D341Med (cell line): ENCODE measurements at places on chromosomes 7 and 10.

- DNase-seq, result no peak
Measured at GRCh38 chr7:133682364-133683181, 429.7 kb downstream of the EXOC4 start.

DNA sequence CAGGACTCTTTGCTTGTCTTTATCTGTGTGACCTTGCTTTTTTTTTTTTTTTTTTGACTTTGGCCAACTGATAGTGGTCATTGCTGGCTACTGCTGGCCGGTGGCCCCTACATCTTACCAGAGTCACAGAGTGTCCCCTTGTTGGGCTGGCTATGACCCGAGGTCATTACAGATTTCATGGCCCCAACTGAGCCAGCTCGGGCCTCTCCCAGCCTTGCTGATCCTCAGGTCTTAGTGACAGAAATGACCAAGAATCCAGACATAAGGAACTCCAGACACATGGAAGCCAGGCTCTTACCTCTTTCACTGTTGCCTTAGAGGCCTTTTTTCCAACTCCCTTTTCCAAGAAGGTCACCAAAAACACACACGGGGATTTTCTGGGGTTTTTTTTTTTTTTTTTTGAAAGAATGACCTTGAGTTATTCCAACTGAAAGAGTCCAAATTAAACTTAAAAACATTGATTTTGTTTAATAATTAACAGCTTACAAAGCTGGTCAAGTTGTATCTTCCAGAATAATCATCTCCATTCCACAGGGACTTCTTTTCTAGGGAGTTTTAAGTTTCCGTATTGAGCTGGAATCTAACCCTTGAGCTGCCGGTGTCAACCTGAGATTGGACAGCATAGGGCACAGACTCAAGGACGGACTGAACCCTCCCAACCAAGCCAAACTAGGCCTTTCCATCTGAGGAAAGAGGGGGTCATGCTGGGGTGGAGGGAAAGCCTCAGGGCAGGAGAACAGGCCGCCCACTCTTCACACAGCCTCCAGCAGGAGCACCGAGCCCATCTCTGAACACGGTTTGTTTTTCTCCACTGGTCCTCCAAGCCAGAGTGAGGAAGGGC lies 43.8 kb downstream of the PIK3AP1 start:
- DNase-seq, result no peak

GRCh38 chr10:4095166-4095917 lies 310.3 kb upstream of the KLF6 start:
- DNase-seq, result no peak

- DNase-seq, result no peak
Measured at GRCh38 chr7:106965108-106965507, 79.4 kb upstream of the PRKAR2B start.

GRCh38 chr10:132889556-132889955 lies 52.8 kb downstream of the CFAP46 start:
- DNase-seq, result no peak

DNA sequence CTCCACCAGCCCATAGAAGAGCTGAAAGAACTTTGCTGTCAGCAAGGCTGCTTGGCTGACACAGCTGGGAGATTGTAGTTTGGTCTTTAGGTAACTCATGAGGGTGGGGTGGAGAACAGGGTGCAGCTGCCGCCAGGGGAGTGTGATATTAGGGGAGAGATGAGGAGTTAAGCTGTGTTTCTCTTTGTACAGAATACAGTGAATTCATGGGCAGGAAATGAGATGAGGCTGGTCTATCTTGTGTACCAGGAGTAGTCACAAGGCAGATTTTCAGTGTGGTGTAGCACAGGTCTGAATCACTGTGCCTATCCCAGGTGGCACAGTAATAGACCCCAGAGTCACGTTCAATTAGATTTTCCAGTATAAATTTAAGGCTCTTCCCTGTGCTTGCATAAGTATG lies 56.6 kb upstream of the TARP start:
- no peak for DNase-seq

DNA sequence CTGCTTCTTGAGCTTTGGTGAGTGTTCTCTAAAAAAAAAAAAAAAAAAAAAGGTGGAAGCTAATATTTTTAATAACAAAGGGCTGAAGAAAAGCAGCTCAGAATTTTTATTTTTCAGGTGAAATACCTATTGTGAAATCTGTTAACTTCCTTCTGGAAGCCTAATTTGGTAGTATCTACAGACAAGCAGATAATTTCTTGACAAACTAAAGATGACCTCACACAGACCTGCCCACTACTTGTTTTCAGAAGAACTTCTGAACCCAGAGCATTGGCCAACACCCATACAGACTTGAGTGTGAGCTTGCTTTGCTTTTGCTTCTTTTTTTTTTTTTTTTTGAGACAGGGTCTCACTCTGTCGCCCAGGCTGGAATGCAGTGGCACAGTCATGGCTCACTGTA lies 31.2 kb downstream of the LRRC4 start:
- no peak for DNase-seq

GRCh38 chr7:52708846-52709245 lies 326.6 kb upstream of the POM121L12 start:
- no peak for DNase-seq

DNA sequence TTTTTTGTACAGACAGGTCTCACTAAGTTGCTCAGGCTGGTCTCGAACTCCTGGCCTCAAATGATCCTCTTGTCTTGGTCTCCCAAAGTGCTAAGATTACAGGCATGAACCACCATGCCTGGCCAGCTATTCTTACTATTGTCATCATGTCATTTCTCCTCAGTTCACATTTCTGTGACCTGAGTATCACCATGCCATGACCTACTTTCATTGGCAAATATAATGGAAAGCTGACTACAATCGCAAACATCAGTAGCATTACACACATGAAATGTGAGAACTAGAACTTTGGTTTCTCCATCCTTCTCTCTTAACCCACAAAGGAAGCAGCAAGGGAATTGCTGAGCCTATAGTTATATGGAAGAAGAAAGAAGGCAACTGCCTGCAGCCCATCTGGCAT lies 26.0 kb upstream of the WIPF3 start:
- DNase-seq, result no peak

DNA sequence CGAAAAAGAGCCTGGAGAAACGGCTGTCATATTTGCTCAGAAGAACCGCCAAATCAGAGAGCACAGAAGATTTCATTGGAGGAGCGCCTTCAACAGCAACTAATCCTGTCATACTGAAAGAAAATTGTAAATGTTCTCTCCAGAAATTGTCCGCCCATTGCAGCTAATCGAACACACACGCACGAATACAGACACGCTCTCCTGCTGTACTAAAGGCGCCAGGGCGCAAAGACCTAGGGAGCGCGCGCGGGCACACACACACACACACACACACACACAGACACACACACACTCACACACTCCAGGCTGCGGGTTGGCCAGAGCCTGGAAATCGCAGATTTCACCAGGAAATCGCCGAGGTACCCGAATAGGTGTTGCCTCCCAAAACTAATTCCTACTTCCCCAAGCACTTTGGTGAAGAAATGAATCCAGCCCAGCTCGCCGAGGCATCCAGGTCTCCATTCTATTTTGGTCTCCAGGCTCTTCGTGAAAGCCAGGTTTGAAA lies at the start of gene CHRM2:
CHRM2 (plus strand) TSS at position 157 of the 505 bp plus-strand sequence. CDS start 146,214 bp downstream, outside the sequence.
- peak; percentile 47 for DNase-seq

- DNase-seq, result peak; percentile 53
Measured at GRCh38 chr7:2928613-2929311, 84.7 kb upstream of the GNA12 start.

- DNase-seq, result no peak
Measured at GRCh38 chr10:90986136-90986760, 65.4 kb upstream of the ANKRD1 start.

- no peak for DNase-seq
Measured at GRCh38 chr7:105677410-105677730, 96.1 kb upstream of the EFCAB10 start.
